ENCODE measurements at places on chromosomes 12 and 14.

DNA sequence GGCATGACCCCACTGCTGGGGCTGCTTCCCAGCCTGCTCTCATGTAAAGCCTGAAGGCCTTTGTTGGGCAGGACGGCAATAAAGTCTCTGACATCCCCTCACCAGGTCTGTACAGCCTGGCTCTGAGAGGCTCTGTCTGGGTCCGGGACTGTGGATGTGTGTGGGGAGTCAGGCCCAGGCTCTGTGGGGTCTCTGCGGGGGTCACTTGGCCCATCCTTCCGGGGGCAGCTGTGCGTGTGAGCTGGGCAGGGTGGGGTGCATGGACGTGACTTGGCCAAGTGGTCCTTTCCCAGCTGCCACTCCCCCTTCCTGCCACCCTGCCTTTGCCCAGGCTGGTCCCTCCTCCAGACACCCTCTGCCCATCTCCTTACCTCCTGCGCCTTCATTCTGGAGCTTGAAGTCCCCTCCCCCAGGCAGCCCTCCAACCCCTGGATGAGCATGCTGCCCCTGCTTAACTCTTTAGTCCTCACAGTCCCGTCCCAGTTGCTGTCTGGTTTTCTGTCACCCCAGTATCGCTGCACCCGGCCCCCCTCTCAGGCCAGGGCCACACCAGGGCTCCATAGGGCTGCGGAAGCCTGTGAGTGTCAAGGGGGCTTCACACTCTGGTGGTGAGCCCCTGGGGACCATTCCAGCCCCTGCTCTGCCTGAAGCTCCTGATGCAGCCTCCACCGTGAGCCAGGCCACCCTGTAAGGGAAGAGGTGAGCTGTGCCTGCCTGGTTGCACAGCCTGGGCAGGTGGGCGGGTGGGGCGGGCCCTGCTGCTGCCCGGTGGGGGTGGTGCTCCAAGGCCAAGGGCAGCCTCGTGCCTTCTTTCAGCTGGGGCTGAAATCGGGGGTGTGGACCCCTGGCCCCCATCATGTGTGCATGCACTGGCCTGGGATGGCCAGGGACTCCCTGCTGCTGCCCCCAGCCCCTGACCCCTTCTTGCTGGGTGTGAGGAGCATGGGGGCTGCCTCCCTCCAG lies 25.5 kb upstream of the KIF26A start:
- DNase-seq, result no peak

DNA sequence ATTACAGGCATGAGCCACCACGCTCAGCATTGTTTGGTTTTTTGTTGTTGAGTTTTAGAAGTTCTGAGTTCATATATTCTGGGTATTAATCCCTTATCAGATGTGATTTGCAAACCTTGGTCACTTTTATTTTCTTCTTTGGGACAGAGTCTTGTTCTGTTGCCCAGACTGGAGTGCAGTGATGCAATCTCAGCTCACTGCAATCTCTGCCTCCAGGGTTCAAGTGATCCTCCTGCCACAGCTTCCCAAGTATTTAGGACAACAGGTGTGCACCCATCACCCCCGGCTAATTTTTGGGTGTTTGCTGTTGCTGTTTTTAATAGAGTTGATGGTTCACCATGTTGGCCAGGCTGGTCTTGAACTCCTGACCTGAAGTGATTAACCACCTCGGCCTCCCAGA lies 11.8 kb downstream of the USP30 start:
- DNase-seq, result no peak

- DNase-seq, result no peak
Measured at GRCh38 chr14:85042301-85042700, 487.6 kb upstream of the FLRT2 start.

- no peak for DNase-seq
Measured at GRCh38 chr12:53383258-53383657, 3.3 kb downstream of the SP1 start.

DNA sequence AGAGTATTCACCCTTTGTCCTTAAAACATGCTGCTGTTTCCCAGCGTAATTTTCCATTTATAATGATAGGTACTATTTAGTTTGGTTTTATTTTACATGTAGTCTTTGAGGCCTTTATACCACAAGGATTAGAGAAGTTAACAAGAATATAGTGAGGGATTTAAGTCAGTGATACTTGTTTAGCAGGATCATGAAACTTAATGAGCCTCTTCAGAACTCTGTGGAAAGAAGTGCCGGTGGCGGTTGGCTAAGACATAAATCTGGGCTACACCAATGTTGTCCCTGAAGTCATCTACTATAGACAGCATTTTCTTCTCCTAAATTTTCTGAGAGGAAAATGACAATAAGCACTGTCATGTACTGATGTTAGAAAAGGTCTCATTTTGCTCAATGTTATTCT lies 1226.0 kb upstream of the SEL1L start:
- no peak for DNase-seq

DNA sequence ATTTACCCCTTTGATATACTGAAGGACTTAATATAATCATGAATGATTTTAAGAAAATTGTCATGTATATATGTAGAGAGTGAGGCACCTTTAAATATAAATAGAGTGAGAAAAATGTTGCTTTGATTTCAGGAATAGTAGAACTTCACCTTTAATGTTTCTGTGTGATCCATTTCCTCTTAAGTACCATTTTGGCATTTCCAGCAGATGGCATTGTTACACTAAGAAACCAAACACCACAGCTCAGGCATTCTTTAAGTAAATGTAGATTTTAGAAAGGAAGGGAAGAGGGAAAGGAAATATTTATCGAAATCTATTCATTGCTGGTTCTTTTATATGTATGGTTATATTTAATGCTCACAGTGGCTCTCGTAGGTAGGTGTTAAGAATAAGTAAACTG lies 556.7 kb upstream of the FBXO33 start:
- DNase-seq, result no peak

DNA sequence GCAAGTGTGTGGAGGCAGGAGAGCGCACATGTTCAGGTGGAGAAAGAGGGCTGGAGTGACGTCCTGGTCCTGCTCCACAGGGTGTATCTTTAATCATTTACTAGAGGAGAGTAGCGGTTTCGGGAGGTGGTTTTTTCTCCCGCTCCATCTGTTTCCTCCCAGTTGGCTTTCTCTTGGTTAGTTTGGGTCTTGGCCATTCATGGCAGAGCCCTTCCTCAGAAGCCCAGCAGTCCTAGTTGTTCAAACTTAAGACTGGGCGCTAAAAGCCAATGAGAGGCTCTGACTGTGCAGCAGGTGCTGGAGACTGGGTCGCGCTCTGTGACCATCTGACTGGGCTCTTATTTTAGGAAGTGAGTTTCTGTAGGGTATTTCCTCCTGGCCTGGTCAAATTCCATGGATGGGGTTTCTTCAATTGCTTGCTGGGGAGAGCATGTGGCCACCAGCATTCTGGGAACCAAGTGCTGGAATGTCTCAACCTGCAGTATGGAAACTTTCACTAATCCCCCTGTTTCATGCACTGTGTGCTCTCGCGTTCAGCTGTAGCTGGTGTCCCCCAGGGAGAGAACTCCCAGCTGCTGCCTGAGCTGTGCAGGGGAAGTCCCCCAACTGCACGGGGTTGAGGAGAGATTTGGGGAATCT lies 27.4 kb upstream of the TSPAN9 start:
- no peak for DNase-seq

- no peak for DNase-seq
Measured at GRCh38 chr12:538731-539539, 79.2 kb downstream of the B4GALNT3 start.

DNA sequence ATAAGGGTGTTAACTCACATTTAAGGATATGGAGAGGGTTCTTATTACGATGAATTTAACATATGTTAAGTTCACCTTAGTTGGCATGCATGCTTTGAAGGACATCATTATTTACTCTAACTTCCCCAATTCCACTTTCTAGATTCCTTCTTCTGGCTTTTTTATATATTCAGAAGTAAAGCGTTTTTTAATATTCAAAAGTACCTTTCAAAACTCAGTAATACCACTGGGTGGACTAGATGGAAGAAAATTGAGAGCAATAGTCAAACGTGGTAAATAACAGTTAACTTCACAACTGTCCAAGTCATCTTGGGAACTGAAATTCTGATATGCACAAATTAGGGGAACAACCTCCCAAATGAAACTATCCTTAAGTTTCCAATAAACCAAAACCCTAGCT lies 9.1 kb downstream of the SINHCAF start:
- DNase-seq, result no peak

GRCh38 chr14:56374421-56374820 lies 205.2 kb upstream of the TMEM260 start:
- no peak for DNase-seq

GRCh38 chr12:2543801-2544200 lies 251.0 kb upstream of the FKBP4 start:
- DNase-seq, result no peak

DNA sequence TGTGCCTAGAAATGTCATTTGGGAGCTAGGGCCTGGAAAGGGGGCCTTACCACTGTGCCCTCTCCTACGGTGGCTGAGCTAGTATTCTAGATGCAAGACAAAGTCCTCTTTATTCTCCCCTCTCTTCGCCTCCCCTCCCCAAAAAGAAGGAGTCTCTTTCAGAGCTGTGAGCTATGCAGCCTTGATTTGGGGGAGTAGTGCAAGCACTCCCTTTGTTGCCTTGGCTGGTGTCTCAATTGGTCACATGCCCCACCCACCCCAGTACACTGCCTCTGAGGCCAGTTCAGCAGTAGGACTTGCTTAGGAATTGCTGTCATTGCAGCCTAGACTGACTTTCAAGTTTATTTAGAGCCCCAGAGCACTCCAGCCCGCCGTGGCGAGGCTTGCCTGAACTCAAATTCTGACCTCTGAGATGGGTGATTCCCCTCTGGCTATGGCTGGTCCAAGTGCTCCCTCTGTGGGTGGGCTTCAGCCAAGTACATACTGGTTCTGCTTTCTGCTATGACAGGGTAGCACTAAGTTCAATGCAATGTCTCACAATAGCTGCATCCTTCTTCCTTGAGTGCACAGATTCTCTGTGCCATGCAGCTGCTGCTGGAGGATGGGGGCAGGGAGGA lies 37.0 kb upstream of the FBXO33 start:
- no peak for DNase-seq

DNA sequence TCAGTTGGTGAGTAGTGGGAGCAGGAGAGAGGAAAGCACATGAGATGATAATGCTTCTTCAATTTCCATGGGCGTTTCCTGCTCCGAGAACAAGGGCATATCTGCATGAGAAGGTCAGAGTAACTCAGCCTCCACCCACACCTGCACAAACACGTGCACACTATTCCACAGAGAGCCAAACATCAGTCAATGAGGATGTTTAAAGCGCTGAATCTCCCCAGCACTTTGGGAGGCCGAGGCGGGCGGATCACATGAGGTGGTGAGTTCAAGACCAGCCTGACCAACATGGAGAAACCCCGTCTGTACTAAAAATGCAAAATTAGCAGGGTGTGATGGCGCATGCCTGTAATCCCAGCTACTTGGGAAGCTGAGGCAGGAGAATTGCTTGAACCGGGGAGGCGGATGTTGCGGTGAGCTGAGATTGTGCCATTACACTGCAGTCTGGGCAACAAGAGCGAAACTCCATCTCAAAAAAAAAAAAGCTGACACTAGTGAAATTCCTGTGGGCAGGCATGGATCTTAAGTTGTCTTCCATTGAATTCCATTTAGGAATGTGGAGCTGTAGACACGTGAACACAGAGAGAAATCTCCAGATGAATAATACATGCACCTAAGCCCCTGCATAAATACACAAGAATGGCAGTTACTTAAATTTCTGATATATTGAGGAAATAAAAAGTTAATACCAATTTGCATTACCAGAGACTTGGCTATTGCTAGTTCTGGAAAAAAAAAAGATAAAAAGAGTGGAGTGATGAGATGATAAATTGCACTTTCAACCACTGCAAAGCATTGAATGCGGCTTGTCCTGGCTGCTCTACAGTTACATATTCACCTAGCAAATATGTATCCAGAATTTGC lies 1097.4 kb upstream of the TMEM132C start:
- peak; percentile 86 for DNase-seq

- DNase-seq, result no peak
Measured at GRCh38 chr12:12723681-12724420, 6.7 kb downstream of the CDKN1B start.

- no peak for DNase-seq
Measured at GRCh38 chr12:70271025-70271424, 27.8 kb downstream of the CNOT2 start.

DNA sequence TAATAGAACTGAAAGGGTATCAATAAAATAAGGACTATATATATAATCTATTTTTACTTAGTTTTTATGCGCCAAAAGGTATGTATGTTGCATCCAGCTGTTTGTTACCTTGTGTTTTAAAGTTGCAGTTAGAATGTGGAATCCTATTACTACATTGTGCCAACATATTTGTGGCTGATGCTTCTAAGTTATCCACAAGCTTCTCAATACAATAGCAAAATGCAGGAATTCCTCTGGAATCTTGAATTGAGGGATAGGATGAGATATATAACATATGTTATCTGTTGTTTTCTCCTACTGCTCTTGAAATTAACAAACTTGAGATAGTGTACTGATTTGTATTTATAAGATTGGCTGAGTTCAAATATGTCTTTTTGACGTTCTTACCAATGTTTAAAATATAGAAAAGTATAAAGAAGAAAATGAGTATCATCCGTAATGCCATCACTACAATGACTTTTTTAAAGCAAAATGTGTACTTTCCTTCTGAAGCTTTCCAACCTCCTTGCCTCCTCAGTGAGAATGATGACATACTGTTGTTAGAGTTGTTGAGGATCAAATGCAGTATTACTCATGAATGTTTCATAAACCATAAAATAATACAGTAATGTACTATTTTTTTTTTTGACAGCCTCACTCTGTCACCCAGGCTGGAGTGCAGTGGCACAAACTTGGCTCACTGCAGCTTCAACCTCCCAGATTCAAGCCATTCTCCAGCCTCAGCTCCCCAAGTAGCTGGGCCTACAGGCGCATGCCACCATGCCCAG lies 6.6 kb downstream of the RAP1B start:
- DNase-seq, result peak; percentile 34

DNA sequence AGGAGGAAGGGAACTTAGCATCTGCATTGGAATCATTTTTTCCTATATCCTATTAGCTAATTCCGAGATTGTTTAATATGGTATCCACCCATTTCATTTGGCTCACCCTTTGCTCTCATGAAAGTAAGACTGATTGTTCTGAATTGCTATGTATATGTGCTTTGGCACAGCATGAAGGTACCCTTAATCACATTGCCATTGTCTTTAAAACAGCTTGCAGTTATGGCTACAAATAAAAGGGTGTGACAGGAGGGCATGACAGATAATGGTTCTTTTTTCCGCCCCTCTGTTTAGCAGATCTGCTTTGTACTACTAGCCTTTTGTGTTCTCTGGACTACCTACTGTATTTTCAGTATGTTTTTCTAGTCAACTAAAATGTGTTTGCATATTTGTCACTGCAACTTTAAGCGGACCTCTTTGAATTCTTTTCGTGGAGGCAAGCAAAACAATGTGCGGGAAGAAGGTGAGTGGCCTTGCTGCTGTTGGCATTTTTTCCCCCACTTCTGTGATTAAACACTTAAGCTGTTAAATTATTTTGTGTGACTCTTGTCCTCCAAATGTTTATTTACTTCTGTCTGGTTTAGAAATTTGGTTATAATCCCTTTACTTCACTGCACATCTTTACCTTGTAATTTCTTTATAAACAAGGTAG lies 35.8 kb downstream of the FBXO34 start:
- DNase-seq, result no peak

- no peak for DNase-seq
Measured at GRCh38 chr12:20852649-20853048, 42.1 kb downstream of the SLCO1B3 start.
